ENCODE measurements at places on chromosomes 4 and X.

GRCh38 chr4:17024425-17024824, 126.0 kb upstream of the LDB2 start:
- no peak for DNase-seq

- no peak for DNase-seq
Measured at GRCh38 chr4:89029591-89029990, 27.4 kb downstream of the FAM13A start.

DNA sequence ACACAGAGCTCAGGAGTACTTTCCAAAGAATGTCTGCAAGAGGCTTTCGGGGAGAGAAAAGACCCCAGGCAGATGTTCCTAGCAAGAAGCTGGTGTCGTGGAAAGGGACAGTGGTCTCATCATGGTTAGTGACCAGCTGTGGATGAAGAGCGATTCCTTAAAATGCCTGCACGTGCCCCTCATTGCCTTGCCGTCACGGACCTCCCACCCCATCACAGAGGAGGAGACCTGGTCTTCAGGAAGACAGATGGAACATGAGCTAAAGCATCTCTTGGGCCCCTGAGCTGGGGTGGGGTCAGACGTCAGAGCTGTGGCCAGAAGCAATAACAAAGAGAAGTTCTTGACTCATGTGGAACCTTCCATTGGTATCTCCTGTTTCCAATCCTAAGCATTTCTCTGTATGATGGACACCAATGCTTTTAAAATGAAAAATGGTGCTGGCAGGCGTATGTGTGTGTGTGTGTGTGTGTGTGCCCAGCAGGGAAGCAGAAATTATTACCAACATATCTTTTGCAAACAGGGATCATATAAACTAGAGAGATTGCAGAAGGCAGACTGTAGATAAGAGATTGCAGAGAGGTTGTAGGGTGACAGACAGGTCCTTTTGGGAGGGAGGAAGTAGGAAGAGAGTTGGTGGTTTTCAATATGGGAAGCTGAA, 25.2 kb upstream of the ASMTL start:
- peak; percentile 14 for DNase-seq

- no peak for DNase-seq
Measured at GRCh38 chrX:39398963-39399261, 597.7 kb downstream of the MID1IP1 start.

GRCh38 chr4:128825226-128825625, 15.7 kb downstream of the JADE1 start:
- no peak for DNase-seq

- DNase-seq, result no peak
Measured at GRCh38 chr4:10623862-10624261, 60.7 kb downstream of the CLNK start.

GRCh38 chr4:88857588-88857987, 160.0 kb upstream of the NAP1L5 start:
- DNase-seq, result no peak
